ENCODE measurements at places on chromosomes 13 and 19.
A peak's percentile ranks its signal among the peaks of the same experiment; 100 is the strongest.

- no peak for DNase-seq
Measured at GRCh38 chr13:36418022-36418805, 14.1 kb upstream of the CCNA1 start.

- no peak for DNase-seq
Measured at GRCh38 chr13:38042771-38043170, 173.2 kb upstream of the TRPC4 start.

DNA sequence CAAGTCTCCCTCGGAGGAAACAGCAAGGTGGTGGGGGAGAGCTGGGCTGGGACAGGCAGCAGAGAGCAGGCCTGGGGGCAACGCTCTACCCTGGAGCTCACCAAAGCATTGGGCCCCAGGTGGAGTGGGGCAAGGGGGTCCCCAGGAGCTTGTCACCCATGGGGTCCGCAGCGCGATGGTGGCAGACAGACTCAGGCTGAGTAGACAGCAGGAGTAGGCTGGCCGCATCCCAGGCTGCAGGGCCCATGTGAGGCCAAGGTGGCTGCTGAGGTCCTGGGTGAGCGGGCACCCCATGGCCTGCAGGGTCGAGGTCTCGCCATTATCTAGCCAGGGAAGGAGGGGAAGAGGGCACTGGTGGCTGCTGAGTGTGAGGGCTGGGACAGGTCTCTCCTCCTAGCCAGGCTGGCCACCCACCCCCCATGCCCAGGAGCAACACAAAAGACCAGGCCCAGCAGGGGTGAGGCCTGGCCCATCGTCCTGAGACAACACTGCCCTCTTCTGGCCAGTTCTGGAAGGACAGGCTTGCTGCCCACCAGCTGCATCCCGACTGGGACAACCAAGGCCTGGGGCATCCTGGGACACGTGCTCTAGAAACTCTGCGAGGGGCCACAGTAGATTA is 33.1 kb downstream of the CEBPG start:
- DNase-seq, result peak; percentile 59

- DNase-seq, result no peak
Measured at GRCh38 chr19:46723023-46723461, 6.1 kb upstream of the PRKD2 start.

GRCh38 chr19:13014101-13014920 is 19.0 kb downstream of the NFIX start:
- DNase-seq, result no peak

DNA sequence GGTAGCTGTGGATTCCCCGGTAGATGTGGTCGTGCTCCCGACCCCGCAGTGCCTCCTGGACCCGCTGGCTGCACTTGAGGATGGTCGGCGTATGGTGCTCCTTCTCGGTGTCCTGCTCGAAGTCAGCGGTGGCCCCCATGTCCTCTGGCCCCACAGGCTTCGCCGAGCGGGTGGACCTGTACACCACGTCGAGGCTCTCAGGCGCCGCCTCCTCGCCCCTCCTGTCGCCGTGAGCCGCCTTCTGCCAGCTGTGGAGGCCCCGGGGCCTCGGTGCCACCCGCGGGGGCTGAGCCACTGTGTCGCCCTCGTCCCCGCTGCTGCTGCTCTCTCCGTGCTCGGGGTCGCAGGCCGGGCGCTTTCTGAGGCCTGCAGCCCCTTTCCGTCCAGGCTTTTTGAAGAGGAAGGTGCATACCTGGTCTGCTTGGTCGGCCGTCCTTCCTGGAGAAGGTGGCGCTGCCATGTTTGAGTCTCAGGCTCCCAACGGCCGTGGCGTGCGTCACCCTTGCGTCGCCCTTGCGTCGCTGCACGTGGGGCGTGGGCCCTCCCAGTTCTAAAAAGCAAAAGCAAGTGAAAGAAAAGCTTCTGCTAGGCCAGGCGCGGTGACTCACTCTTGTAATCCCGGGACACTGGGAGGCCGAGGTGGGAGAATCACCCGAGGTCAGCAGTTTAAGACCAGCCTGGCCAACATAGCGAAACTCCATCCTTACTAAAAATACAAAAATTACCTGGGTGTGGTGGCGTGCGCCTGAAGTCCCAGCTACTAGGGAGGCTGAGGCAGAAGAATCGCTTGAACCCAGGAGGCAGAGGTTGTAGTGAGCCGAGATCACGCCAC is at the start of gene RNF113B:
Gene RNF113B, minus strand, starts transcription at position 493 of the 832 bp plus-strand sequence. Its CDS starts 33 bp downstream, at position 460.
- DNase-seq, result no peak

GRCh38 chr13:72293206-72293605 is 426.2 kb upstream of the DACH1 start:
- no peak for DNase-seq

DNA sequence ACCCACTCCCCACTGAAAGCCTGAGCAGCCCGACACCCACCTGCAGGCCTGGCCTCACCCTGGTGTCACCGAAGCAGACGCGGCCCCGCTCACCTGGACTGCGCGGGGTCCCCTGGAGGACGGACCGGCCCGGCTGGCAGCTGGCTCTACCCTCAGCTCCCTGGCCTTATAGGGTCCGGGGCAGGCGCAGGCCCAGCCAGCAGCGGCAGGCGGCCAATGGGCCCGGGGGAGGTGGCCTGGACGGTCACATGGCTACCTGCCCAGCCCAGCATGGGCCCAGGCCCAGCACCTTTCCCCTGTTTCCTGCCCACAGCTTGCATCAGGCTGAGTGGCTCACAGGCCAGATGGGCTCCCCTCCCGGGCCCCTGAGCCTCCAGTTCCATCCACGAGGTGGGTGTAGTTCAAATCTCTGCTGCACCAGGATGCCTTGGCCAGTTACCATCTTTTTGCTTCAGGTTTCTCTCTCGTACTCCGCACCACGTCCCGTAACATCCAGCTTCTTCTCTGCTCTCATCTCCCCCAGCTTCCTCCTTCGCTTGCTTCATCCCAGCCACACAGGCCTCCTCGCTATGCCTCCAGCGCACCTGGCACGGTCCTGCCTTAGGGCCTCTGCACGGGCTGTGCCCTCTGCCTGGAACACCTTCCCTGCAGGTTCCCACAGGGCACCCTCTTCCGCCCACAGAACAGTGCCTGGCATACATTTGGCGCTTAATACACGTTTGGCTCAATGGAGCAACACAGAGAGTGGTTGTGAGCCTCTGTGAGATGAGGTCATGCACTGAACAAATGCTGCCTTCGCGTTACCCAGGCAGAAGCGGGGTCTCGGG is at the start of gene PLIN4:
Gene PLIN4, minus strand, starts transcription at position 142 of the 827 bp plus-strand sequence. CDS start 214 bp downstream, outside the sequence.
- no peak for DNase-seq

Data from stimulated activated CD8-positive, alpha-beta memory T cell treated with anti-CD3 and anti-CD28 coated beads, Interleukin-4, amount 100 ng/mL, for 1 hour (primary cell).